ENCODE measurements at places on chromosomes 5 and 9.

GRCh38 chr9:127923771-127924170, 6.8 kb downstream of the PIP5KL1 start:
- DNase-seq: no peak

DNA sequence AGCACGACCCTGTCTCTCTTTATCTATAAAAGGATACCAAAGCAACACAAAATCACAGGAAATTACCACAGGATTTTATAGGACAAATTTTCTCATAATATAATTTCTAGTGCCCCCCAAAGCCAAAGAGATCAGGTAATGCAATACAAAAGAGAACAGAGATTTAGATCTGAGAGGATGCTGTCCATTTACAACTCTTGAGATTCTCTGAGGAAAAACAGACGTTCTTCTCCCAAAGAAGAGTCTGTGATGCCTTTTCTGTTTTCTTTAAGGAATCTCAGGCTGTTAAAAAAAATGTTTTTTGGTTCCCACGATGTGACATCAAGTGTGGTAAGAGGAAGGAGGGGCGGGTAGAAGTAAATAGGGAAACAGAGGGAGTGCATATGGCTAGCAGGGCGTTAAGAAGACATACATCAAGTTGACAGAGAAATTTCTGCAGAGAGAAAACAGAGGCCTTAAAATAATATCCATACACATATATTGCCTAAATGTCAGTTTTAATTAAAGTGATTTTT, 274.7 kb downstream of the YTHDC2 start:
- no peak for DNase-seq

GRCh38 chr9:5642170-5642569, 13.3 kb downstream of the RIC1 start:
- DNase-seq: no peak

DNA sequence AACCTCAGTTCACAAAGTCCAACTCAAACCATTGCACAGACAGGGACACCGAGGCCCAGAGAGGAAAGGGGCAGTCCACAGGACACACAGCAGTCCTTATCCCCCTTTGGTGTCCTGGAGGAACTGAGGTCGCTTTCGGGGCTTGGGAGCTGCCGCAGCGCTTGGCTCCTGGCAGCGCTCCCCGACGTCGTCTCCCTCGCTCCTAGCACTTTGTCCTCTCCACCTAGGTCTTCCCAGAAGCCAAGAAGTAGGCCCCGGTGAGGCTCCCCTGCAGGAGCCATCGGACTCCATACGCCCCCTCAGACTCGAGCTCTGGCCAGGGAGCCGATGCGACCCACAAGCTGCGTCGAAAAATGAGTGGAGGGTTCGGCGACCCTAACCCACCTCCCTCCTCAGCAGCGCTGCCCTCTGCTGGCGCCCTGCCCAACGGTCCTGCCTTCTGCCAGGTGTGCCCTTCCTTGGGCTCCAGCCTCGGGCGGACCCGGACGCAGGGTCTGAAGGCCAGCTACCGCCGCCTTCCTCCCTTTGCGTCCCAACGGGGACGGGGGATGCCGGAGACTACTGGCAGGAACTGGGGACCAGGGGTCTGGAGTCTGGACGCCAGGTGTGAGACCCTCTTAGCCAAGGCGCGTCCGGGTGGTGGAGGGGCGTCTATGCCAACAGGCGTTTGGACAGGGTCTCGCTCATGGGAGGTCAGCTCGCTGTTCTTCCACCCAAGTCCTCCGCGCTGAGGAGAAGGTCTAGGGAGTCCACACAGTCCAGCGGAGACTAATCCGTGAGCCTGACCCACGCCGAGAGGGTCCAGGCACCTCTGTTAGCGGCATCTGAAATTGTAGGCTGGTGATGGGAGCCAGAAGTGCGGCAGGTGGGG, 2.1 kb upstream of the PRDM12 start:
- DNase-seq: no peak

DNA sequence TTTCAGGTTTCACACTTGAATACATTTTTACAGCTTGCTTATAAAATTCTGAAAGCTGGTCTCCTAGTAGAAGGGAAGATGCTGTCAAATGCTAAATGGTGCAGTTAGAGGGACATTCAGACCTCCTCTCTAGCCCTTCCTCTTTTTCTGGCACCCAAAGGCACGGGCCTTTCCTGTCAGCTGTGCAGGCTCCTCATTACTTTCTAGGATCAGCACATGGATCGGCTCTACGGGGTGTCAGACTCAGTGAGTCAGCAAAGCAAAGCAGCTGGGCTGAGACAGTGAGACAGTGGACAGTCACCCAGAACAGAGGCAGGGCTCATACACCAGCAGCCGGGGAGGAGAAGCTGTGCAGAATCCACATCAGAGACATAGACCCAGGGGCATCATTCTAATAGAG, 80.0 kb upstream of the TNC start:
- DNase-seq: no peak

DNA sequence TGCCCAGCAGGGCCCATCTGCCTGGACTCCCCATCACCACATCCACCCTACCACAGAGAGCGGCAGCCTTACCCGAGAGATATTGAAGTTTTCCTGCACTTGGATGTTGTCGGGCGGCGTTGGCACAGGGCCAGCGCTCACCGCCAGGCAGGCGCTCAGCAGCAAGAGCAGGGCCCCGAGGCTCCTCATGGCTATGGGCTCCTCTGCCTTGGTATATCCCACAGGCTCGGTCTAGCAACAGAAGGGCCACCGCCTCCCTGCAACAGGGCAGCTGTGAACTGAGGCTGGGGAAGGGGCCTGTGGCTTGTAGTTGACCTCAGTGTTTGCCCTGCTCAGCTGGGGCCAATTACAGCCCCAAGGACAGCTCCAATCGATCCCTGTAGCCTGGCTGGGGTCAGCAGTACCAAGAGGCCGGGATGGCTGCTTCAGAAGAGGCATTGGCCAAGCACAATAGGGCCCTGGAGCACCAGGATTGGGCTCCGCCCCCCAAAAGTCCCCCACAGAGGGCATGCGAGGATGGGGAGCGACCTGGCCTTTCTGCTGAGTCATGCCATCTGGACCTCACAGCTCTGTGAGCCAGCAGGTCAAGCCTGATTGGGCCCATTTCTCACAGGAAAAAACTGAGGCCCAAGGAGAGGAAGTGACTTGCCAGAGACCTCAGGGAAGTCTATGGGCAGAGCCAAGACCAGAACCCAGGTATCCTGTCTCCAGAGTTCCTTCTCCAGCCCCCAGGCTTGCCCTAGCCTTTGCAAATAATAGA, at the start of gene AMBP:
Gene AMBP (minus strand): TSS at position 280 of the 760 bp plus-strand sequence. CDS start 91 bp downstream, at position 189.
- DNase-seq: no peak

DNA sequence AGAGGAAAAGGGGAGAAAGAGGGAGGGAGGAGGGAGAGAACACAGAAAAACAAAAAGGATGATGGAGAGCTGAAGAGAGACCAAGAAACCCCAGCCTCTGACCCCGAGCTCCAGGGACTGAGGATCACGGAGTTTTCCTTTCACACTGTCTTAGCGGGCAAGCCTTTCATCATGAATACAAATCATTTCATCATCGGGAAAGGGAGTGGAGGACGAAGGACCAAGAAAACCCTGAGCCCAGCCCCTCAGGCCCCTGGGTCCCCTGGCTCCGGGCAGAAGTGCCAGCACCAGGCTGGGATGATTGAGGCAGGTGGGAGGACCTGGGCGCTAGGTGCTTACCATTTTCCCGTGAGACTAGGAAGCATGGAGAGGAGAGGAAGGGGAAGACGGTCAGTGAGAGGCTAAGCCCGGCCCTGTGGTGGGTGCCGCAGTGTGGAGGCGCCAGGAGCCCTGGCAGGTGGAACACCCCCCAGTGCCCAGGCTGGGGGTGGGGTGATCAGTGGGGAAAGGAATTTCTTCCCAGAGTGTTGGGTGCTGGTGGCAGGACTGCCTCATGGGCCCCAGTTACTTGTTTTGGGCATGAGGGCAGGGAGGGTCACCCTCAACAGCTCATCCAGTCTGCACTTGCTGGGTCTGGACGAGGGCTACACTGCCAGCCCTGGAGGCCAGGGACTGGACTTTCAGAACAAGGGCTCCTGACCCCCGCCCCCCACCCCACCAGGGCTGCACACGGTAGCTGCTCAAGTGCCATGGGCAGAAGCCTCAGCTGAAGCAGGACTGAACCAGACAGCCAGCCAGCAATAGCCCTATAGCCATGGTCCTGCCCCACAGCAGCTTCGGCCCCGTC, 49.0 kb upstream of the SARDH start:
- no peak for DNase-seq

DNA sequence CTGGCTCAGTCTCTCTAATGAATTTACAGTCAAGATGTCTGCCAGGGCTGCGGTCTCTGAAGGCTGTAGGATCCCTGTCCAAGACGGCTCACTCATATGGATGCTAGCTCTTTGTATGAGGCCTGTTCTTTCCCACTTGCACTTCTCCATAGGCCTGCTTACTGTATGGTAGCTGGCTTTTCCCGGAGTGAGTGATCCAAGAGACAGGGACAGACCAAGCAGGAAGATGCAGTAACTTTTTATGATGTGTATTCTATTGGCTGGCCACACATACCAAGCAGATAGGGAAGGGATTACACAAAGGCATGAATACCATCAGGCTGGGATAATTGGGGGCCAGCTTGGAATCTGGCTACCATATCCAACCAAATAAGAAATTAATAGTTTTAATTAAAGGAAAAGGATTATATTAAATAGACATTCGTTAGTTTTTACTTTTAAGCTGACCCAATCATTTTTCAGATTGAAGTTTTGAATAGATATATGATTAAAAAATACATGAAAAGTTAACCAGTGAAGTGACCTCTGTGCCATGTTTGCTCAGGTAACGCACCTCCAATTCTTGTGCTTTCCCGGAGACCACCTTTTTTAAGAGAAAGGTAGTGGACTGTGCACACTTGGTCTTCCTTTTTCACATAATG, 20.6 kb downstream of the NSD1 start:
- DNase-seq: no peak

DNA sequence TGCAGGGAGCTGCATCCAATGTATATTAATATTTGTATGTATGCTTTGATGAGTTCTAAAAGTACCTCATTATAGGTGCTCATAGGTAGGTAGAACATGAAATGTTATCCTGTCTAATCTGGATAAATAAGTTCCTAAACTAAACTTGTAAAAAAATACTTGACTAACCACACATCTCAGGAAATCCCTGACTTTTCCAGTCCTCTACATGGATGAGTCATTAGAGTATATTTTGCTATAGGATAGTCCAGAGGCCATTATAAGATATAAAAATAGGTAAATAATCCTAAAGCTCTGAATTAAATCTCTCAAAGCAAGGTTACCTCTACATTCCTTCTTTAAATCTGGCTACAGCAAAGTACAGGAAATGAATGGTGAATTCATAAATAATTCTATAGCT, 404.3 kb downstream of the RAB3C start:
- DNase-seq: no peak

GRCh38 chr5:76305775-76306174, 97.3 kb upstream of the IQGAP2 start:
- no peak for DNase-seq

- DNase-seq: peak; percentile 41
Measured at GRCh38 chr9:113622600-113623400, 159.3 kb downstream of the RGS3 start.

DNA sequence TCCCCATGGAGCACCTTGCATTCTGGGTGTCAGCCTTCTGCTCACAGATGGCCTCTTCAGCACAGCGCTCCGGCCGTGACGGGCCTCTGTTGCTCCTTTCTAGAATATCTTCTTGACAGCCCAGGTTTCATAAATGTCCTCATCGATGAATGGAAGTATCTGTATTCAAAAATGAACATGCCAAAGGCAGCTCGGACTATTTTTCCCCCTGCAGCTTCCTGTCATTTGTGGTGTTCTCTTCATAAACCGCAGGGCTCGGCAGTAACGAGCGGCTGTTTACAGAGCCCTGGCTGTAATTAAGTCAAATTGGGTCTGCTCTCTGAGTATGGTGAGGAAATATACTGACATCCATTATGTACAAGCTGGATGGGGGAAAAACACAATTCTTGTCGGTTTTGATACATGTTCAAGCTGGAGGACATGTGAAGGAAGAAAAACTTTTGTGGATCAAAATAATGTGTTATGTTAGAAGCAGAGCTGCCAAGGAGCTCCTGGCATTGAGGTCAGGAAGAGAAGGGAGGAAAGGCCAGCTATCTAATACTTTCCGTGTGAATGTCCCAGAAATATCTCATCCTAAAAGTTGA, 154.1 kb upstream of the CD180 start:
- no peak for DNase-seq

DNA sequence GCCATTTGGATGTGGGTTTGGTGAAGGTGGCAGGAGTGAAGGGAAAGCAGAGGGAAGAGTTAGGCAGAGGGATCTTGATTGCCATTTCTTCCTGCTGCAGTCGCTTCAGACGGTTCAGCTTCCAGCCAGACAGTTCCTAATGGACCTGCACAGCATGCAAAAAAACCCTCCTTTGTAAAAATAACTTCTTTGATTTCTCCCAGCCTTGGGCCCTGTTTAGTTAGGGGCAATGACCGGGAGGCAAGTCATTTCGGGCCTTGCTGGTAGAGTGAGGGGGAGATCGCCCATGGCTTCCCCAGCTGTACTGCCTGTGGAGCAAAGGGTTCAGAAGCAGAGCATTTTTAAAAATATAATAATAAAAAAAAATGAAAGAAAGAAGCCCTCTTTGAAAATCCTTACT, 67.2 kb upstream of the TLE1 start:
- DNase-seq: no peak

- no peak for DNase-seq
Measured at GRCh38 chr9:76984486-76984885, 35.0 kb upstream of the FOXB2 start.

- DNase-seq: no peak
Measured at GRCh38 chr5:79464695-79465332, 49.1 kb downstream of the HOMER1 start.

- DNase-seq: no peak
Measured at GRCh38 chr5:39779831-39780230, 355.1 kb upstream of the DAB2 start.

- no peak for DNase-seq
Measured at GRCh38 chr5:33934176-33934575, 2.0 kb upstream of the RXFP3 start.

DNA sequence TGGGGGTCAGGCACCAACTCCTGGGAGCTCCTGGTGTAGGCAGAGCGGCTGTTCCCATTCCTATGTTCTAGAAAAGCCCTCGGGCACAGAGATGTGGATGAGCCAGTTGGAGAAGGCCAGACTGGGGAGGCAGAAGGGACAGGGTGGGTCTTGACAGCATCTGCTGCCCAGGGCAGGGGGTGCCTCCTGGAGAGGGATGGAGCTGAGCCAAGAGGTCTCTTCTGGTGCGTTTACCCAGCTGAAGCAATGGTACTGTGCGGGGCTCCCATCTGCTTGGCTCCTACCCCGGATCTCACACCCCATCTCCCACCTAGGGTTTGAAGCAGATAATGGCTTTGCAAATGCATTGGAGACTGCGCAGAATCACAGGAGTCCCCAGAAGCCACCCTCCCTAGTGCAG, 41.3 kb downstream of the SHB start:
- DNase-seq: no peak

GRCh38 chr5:1751026-1751863, 48.4 kb downstream of the MRPL36 start:
- peak; percentile 23 for DNase-seq

- DNase-seq: no peak
Measured at GRCh38 chr9:17402309-17402708, 176.6 kb upstream of the SH3GL2 start.
